ENCODE measurements at places on chromosomes 4 and X.

- no peak for DNase-seq
Measured at GRCh38 chrX:23904096-23904495, 3.6 kb downstream of the APOO start.

GRCh38 chrX:15943391-15943790 lies 88.8 kb upstream of the AP1S2 start:
- DNase-seq = no peak

- no peak for DNase-seq
Measured at GRCh38 chr4:15868111-15868510, 70.4 kb downstream of the FGFBP1 start.

- no peak for DNase-seq
Measured at GRCh38 chr4:146222313-146222712, 8.0 kb downstream of the REELD1 start.

DNA sequence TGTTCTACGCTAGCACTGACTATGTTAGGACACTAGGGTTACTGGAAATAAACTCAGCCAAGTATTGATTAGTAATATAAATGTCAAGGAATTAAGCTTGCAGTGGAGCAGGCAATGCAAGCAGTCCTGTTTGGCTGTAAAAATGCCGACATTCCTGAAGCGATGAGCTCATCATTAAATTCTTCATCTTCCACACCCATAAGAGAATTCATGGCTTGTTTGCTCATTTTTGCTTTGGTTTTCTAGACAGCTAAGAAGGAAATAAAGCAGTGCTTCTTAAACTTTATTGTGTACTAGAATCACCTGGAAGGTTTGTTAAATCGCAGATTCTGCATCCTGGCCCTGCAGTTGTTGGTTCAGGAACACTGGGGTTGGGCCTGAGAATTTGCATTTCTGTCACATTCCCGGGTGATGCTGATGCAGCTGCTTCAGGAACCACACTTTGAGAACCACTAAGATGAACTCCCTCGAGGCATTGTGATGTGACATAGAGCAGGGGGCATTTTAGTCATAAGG lies 17.8 kb downstream of the ANXA3 start:
- DNase-seq = no peak

DNA sequence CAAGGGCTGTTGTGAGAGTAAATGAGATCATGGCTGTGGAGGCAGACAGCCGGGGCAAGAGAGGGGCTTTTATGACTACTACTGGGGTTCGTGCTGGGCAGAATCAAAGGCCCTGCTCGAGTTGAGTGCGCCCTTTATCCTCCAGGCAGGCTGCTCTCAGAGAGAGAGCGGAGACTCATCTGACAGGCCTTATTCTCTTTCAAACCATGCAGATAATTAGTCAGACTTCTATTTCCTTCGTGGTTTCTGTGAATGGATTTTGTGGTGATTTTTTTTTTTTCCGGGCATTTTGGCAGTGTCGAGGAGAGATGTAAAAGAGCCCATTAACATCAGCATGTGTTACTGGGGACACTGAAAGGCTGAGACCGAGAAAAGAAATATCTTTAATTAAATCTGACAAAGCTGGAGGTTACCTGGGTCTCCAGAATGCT lies 73.6 kb downstream of the MED28 start:
- DNase-seq = no peak

- peak; percentile 42 for DNase-seq
Measured at GRCh38 chrX:96685210-96686099, 813 bp downstream of the DIAPH2 start.

GRCh38 chr4:139574641-139575040 lies 18.6 kb upstream of the SETD7 start:
- DNase-seq = no peak

GRCh38 chrX:12319003-12319519 lies 180.8 kb downstream of the FRMPD4 start:
- no peak for DNase-seq

- DNase-seq = no peak
Measured at GRCh38 chr4:139988863-139989765, 164.9 kb downstream of the MAML3 start.

DNA sequence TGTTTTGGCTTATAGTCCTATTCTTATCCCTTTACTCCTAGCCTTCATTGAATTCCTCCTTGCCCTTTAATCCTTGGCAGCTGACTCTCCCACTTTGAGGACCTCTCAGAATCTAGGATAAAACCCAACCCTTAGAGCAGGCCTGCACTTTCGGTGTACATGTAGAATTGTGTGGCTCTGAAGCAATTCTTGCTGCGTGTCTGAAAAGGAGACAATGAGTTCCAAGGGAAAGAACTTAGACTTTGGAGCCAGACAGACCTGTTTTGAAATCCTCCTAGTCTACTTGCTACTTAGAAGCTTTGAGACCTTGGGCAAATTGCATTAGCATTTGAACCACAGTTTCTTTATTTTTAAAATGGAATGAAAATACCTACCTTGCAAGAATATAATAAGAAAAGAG lies 175.2 kb downstream of the BEND2 start:
- no peak for DNase-seq

DNA sequence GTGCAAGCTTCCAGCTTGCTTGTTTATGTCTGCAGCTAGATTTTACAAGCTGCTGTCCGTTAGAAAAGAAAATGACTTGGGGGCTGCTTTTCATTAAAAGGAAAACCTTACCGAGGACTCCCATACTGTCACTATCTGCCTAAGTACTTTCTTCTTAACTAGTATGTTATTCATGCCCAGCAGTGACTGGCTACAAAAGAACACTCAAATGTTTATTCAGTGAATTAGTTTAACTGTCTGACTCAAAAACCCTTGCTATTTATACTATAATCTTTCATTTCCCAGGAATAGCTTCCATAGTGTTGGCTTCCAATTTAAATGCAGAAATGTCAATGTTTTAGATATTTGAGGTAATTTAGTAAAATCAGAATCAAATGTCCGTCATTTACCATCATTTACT lies 164.9 kb downstream of the DTHD1 start:
- no peak for DNase-seq

GRCh38 chr4:75037252-75037651 lies 104.3 kb downstream of the PARM1 start:
- no peak for DNase-seq

- no peak for DNase-seq
Measured at GRCh38 chrX:85903692-85904471, 143.5 kb downstream of the CHM start.

- DNase-seq = no peak
Measured at GRCh38 chr4:107380836-107381438, 339.1 kb downstream of the PAPSS1 start.

DNA sequence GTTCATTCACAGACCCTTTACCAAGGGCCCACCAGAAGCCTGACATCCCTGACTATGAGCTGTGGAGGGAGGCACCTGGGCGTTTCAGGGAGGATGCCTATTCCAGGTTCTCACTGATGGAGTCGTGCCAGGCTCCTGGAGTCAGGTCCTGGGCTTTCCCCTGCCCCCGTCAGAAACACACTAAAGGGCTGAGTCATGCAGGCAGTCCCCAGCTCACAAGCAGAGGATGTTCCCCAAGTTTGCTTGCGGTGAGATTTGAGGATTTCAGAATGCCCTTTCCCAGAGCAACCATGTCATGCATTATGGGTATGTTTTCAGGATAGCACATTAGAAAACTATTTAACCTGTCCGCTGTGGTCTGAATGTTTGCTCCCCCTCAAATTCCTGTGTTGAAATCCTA lies 45.2 kb downstream of the FHDC1 start:
- DNase-seq = no peak

Measured in CD4-positive, alpha-beta T cell treated with Interleukin-12 subunit alpha and Interleukin-12 subunit beta, for 1 hour (primary cell).